Brain (organoid and tissue), 16 donors: ENCODE measurements at places on chromosomes 12 and 14. TPM values are rescaled to one million over a fixed set of nuclear protein-coding genes. Genes with fewer than 3 reads are reported as not detected.

ZFC3H1 gene
- 2.5 TPM for polyA plus RNA-seq

PLEK2 gene
- 1.8 TPM for polyA plus RNA-seq

- DNase-seq = no peak
Measured at GRCh38 chr12:116090516-116090915, 187.0 kb downstream of the MED13L start.

DNA sequence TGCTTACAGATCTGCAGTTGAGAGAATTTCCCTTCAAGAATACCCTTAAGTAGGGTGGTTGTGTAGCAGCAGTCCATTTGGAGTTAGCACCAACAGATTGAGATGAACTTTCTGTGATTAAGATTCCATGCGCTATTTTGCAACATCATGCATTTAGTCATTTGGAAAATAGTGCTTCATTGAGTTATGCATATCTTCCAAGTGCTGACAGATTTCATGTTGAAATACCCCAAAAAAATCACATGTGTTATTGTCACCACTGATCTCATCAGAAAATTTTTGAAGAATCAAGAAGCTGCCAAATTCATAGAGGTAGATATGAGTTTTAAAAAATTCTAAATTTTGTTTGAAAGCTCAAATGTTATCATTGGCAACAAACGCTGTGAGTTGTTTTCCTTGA, 35.5 kb upstream of the OSBPL8 start:
- DNase-seq = no peak

DNA sequence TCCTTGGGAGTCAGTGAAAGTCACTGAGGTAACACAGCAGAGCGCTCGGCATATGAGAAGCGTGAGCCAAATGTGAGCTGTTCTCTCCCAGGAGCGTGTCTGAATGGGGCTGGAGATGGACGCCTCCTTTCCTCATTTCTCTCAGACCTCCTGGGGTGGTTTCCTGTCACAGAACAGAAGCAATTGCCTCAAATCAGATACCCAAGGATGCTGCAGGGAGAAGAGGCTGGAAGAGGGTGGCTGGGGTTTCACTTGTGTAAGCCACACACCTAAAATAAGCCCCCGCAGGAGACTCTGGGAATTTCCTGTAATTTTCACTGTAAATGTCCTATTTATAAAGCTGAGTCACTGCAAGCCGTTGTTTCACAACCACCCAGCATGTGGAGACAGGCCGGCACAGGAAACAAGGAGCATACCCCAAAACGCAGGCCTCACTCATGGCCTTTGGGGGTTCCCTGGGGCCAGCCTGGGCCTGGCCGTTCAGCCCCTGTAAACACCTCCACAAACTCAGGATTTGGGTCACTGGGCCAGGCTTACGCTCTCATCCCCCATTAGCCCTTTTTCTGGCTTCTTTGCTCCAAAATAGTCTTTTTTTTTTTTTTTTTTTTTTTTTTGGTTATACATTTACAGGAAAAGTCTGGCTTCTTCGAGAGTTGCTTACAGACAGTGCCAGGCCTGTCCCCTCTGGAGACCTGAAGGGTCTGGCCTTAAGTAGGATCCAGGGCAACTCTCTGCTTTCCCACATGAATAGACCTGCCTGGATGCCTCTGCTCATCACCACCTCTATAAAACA, 55.3 kb downstream of the VCPKMT start:
- DNase-seq = no peak

DNA sequence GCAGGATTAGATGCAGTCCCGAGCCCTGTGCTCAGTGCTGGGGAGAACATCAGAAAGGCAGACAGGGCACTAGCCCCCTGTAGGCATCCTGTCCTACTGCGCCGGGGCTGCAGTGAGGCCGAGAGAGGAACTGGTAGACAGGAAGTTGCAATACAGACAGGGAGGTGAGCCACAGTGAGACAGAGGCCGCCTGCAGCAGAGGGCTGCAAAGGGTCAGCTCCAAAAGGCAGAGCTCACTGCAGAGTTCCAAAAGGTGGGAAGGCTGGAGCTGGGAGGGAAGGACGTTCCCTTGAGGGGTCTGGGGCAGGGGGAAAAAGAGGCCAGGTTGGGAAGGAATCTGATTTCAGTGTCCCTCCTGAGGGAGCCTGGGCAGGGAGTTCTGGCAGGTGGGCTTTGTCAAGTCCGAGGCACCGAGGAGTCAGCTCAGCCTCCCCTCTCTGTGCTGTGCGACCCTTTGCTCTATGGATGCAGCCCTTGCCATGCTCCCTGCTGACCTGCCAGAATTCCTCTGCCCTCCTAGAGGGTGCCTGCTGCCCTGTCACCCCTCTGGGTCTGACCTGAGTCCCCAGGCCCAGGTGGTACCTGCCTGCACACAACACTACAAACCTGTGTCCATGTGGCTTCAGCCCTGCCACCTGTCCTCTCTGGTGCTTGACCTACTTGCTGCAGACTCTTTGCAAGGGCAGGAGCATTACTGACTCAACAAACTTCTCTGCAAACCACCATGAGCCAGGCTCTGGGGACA, 63.5 kb downstream of the PRMT8 start:
- DNase-seq = no peak

CCDC197 gene
- not detected for polyA plus RNA-seq

GRCh38 chr12:71846322-71846940, 6.9 kb downstream of the TBC1D15 start:
- peak; percentile 16 for DNase-seq

DNA sequence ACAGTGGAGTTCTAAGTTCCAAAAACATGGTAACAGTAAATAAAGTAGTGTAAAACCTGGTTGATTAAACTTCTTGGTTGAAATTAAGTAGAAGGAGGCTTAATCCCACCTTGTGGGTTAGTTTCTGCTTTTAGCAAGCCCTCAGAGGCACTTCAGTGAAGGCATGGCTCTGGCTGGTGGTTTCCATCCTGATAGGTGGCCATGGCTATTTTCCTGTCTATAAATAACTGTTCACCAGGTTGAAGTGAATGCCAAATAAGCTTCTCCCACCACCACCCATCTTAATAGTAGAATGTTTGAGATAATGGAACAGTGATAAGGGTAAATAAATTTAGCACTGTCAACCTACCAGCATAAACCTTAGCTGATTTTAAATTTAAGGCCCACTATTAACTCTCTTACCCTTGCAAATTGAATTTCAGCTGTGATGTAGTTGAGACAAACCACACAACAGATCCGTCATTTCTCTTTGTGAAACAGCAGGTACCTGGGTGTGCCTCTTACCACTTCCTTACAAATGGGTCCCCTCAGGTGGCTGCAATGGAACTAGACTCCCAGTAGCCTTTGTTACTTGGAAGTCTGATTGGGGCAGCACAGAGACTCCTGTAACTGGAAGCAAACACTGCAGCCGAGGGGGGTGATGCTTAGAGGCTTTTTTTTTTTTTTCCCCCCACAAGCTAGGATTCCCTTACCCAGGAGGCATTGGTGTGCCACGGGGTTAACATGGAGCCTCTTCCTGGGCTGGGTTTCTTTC, 41.4 kb downstream of the DAAM1 start:
- no peak for DNase-seq

- DNase-seq = no peak
Measured at GRCh38 chr12:18242380-18243089, 18.8 kb upstream of the PIK3C2G start.

DNA sequence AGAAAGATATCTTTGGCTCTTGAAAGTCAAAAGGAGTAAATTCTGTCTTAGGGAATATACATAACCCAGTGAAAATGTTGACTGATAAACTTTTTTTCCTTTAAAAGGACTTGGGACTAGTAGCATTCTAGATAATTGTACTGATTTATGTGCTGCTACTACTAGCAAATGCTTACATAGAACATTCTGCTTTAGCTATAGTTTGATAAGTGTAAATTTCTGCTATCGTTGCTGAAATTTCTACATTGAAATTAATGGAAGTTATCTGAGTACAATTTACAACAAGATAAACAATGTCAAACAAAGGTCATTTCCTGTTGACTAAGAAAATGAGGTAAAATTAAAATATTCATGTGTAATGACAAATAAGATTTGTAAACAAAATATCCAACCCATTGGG, 48.3 kb upstream of the CNTN1 start:
- no peak for DNase-seq

DNA sequence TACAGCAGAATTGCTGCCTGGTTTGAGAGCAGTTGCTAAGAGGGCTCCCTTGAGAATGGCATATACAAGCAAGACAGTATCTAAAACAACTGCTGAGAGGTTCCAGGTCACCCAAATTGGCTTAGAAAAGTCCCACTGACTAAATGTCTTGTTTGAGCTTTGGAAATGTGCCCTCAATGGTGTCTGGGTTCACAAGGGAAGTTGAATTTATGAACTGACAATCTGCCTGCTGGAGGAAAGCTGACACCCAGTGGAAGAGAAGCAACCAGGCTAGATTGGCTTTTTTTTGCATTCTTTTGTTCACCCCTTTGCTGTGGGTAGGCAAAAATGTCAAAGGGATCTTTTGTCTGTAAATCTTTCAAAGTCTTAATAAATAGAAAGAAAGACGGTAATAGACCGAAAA, 44.6 kb upstream of the NPFF start:
- DNase-seq = peak; percentile 32

- DNase-seq = no peak
Measured at GRCh38 chr14:52003324-52003723, 14.0 kb downstream of the RTRAF start.

GRCh38 chr14:90263748-90264449, 7.5 kb downstream of the PSMC1 start:
- no peak for DNase-seq

HVCN1 gene
- 7.7 TPM for polyA plus RNA-seq

GRCh38 chr12:111942557-111942956, 70.4 kb downstream of the TMEM116 start:
- DNase-seq = no peak

DNA sequence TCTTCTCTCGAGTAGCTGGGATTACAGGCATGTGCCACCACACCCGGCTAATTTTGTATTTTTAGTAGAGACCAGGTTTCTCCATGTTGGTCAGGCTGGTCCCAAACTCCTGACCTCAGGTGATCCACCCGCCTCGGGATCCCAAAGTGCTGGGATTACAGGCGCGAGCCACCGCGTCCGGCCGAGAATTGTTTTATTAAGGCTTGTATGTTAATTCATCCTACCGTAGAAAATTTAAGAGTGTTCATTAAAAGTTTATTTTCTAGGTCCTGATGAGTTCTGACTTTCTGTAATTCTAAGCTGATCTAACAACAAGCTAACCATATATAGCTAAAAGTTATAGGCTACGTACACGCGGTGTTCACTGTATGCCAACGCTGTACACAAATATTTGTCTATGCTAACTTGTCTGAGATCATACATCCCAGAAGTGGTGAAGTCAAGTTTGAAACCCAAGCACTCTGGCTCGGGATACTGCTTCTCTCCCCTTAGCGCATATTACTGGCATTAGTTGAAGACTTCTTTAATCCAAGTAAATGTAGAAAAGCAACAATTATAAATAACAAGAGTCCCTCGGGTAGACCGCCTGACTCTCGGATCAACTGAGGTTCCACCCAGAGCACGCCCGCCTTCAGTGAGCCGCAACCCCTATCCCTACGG, 570 bp upstream of the MRPS35 start:
- peak; percentile 45 for DNase-seq

- no peak for DNase-seq
Measured at GRCh38 chr14:42429401-42429800, 822.7 kb downstream of the LRFN5 start.

OR4E2 gene
- polyA plus RNA-seq = not detected

USP44 gene
- polyA plus RNA-seq = 0.20 TPM

PPP1R36 gene
- polyA plus RNA-seq = 0.31 TPM

TTC9 gene
- 4.9 TPM for polyA plus RNA-seq

HOMEZ gene
- 11.5 TPM for polyA plus RNA-seq

CCDC177 gene
- polyA plus RNA-seq = 1.5 TPM

DNA sequence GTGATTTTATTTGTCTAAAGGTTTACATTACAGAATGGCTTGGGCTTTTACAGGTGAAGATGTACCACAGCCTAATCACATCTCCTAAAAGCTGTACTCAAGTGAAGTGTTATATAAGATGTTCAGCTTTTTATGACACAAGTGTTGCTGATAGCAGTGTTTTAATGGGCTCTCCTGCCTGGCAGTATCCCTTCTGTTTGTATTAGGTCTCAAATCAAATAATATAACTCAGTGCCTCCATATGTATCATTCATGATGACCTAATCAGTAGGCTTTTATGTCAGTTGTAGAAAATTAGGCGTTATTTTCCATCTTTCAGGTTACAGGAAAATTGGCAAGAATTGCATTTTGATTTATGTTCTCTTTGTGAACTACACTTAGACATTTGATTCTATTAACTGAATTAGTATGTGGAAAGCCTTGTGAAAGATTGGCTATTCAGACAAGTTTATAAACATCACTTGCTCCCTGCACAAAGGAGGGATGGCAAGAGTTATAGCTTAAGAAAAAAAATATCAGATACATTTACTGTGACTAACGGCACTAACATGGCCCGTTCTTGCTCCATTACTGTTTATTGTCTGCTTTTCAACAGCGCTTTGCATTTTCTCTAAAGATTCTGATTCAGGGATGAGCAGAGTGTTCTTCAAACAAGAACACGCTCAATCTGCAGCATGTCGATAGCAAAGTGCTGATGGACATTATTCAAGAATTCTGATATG, 143.7 kb upstream of the DIO2 start:
- DNase-seq = no peak

- DNase-seq = no peak
Measured at GRCh38 chr12:9124383-9125031, 8.8 kb upstream of the A2M start.

CELA1 gene
- not detected for polyA plus RNA-seq

ACTR6 gene
- 12.7 TPM for polyA plus RNA-seq

DNA sequence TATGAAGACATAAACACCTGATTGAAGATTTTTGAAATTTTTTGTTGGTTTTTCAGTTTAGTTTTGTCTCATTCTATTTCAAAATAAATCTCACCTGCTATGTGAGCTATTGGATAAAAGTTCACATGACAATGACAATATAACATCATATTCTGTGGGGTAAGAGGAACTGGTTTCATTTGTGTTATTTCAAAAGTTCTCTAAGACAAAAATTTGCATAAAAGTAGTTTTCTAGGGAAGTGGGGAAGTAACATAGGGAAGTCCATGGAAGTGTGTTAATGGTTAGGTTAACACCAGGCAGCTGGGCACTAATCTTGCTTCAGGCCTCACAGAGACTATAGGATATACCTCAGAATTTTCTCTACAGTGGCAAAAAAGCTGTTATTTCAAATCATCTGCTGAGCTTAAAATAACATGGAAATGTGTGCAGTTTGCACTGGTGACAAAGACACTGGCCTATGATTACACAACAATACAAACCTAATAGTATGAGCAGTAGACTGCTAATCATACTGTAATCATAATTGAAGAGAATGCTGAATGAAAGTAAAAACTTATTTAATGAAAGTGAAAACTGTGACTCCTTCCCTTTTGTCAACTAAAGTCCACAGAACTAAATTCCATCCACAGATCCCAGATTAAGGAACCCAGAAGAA, 710.6 kb upstream of the TMEM132C start:
- no peak for DNase-seq

GRCh38 chr14:106813477-106813823, 1287.1 kb downstream of the TMEM121 start:
- DNase-seq = no peak
